Testis (tissue), 5 donors: ENCODE measurements at places on chromosomes 16 and 17. TPM values are rescaled to one million over a fixed set of nuclear protein-coding genes. Genes with fewer than 3 reads are reported as not detected.

KCNJ18 gene
- total RNA-seq = 0.68 TPM

GPRC5C gene
- 19.0 TPM for total RNA-seq

CHST4 gene
- not detected for total RNA-seq

ACSM2B gene
- total RNA-seq = 0.37 TPM

INCA1 gene
- total RNA-seq = 53.0 TPM

TBC1D26 gene
- total RNA-seq = 18.7 TPM

CDH16 gene
- 0.39 TPM for total RNA-seq

SCARF1 gene
- total RNA-seq = 9.3 TPM

ITGAX gene
- 2.8 TPM for total RNA-seq

PAM16 gene
- 126 TPM for total RNA-seq

TEX19 gene
- 21.9 TPM for total RNA-seq

KDM6B gene
- 38.0 TPM for total RNA-seq

CRYBA1 gene
- not detected for total RNA-seq

HOXB13 gene
- 0.24 TPM for total RNA-seq

SPATA22 gene
- 114 TPM for total RNA-seq

CPHXL2 gene
- total RNA-seq = not detected

TSPOAP1 gene
- total RNA-seq = 13.0 TPM

ZG16B gene
- 1.7 TPM for total RNA-seq

TRAF4 gene
- 47.2 TPM for total RNA-seq

ZP2 gene
- 0.31 TPM for total RNA-seq

CHAD gene
- total RNA-seq = 0.79 TPM

TBC1D3C gene
- total RNA-seq = not detected

KRTAP3-1 gene
- not detected for total RNA-seq

ZNF747 gene
- 23.3 TPM for total RNA-seq

PRDM7 gene
- total RNA-seq = 10.2 TPM

CTDNEP1 gene
- total RNA-seq = 94.0 TPM

HAS3 gene
- 4.7 TPM for total RNA-seq

FTSJ3 gene
- total RNA-seq = 47.2 TPM

NEK8 gene
- 10.7 TPM for total RNA-seq

SCIMP gene
- total RNA-seq = 0.50 TPM

OSBPL7 gene
- total RNA-seq = 7.3 TPM

ENPP7 gene
- total RNA-seq = 0.24 TPM

SOX15 gene
- 2.8 TPM for total RNA-seq
